MCF 10A (cell line): ENCODE measurements at places on chromosomes 6 and 20.

DNA sequence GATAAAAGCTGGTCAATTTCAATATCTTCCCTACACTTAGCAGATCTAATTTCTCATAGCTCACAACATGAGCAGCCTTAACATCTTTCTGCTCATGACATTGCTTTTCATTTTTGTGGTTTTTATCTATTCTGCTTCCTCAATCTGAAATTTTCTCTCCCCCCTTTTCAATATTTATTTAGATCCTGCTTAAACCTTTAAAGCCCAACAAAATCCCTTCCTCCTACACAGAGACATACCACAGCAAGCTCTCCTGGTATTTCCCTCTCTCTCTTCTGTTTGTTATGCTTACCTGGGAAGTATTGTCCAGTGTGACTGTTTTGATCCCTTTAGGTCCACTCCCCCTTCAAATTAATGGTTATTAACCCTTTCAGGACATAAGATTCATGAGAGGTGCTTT, 582.5 kb downstream of the RFPL4B start:
- no peak for DNase-seq

GRCh38 chr20:48209102-48209501, 423.8 kb upstream of the SULF2 start:
- DNase-seq: no peak

GRCh38 chr6:146543940-146544615, 445 bp downstream of the RAB32 start:
- DNase-seq: peak; percentile 51

- no peak for DNase-seq
Measured at GRCh38 chr6:14031516-14031915, 86.1 kb upstream of the CD83 start.

- no peak for DNase-seq
Measured at GRCh38 chr6:43146261-43146660, 24.8 kb upstream of the SRF start.

DNA sequence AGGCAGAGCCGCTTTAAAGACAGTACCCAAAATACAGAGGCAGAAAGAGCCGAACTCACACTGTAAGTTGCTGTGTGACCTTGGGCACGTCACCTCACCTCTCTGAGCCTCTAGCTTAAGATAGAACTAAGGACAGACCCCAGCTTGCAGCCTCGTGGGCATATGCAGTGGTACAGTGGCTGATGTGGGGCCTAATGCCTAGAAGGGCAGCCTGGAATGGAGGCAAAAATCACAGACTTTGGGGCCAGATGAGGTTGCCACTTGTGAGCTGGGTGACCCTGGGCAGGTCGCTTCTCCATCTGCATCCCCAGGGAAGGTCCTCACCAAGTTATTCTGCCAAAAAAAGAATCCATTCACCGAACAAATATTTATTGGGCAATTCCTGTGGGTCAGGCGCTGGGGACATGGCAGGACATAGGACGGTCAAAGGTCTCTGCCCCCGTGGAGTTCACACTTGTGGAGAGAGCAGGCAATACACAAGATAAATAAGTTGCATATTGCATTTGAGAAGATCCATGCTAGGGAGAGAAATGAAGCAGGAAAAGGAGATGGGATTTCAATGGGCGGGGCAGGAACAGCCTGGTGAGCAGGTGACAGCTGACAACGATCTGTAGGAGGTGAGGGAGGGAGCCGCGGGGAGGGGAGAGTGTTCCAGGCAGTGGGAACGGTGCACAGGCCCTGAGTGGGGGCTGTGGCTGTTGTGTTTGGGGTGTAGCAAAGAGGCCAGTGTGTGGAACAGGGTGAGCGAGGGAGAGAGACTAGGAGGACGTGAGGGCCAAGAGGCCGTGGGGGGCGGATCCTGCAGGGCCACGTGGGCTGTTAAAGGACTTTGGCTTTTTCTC, 115.2 kb downstream of the CEBPB start:
- DNase-seq: peak; percentile 62

GRCh38 chr6:108114841-108115597, 40.5 kb upstream of the OSTM1 start:
- no peak for DNase-seq

DNA sequence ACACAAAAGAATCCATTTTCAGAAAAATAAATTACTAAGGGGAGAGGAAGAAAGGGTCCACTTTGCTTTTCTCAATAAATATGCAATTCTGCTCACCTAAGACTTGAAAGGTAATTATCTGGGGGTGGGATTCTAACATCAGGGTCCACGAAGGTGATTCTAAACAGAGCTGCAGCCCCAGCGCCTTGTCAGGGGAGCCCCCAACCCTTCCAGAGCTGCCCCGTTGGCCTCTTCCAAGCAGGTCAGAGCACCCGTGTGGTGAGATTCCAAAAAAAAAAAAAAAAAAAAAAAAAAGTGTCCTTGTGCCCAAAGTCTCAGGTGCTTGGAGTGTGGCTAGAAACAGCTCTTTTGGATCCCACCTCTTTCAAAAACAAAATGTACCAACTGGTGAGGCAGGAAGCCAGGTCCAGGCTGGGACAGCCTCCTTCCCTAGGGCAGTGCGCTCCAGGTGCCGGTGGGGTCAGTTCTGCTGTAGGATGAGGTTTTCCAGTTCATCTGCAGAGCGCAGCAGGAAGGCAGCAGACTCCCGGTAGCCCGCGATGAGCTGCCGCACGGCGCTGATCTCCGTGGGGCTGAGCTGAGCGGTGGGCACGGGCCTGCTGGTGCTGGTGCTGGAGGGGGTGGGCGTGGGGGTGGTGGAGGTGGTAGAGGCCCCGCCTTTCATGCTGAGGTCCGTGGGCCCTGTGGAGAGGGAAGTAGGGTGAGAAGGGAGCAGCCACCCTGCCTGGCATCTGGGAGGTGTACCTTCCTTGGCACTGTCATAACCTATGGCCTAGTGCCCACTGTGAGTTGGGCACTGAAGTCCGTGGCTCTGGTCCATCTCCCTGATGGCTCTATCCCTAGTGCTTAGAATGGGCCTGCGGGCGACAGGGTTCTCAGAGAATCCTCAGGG, 89.3 kb downstream of the ASXL1 start:
- DNase-seq: no peak

DNA sequence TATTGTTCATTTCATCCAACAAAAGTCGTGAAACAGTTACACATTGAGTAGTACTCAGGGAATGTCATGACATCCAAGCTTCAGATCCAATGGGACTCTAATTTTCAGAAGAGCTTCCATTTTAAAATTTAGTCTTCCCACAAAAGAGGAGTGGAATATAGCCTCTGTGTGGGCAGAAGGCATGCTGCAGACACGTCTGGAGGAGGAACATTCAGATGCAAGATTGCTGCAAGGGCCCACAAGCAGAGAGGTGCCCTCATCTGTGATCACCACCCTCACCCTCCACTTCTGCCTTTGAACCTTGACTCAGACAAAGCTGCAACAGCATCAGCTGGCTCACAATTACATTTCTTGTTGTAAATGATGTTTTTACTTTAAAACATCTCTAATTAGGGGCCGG, 29.9 kb downstream of the NRN1 start:
- no peak for DNase-seq

DNA sequence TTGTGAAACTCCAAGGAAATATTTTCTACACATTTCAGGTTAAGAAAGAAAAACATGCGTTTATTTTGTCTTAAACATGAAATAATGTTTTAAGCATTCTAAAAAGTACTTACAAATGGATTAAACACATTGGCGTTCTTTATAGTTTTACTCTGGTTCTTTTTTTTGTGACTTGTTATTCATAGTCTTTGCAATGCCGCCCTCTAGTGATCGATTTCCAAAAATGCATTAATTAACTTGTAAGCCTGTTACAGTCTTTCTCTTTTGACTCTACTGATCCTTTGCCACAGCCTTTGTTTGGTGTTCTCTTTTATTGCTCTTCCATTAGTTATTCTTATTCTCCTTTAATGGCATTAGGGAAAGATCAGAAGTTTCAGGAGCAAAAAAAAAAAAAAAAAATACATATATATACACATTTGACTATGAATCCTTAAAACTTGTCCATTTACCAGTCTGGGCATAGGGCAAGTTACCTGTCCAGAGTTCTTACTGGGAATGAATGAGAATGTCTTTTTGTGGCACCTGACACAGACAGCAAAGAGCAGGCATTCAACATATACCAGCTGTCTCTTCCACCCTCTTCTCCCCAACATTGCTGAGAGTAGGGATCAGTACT, 59.9 kb downstream of the MACROD2 start:
- peak; percentile 79 for DNase-seq

- peak; percentile 88 for DNase-seq
Measured at GRCh38 chr6:82951389-82951788, 114.3 kb downstream of the UBE3D start.

DNA sequence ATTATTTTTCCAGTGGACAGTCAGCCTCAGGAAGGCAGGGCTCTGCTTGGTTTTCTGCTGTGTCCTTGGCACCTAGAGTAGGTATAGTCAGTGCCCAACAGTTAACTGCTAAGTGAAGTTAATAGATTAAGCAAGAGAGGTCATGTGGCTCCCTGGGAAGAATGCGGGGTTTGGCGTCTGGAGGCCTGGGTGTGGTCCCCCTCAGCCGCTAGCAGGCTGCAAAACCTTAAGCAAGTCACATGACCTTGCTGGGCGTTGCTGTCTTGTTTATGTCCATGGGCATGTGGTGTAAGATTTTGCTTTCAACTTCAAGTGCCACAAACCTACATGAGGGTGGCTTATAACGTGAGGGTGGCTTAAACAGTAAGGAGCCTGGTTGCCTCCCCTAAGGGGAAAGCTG, 75.5 kb upstream of the SCP2D1 start:
- DNase-seq: peak; percentile 58

DNA sequence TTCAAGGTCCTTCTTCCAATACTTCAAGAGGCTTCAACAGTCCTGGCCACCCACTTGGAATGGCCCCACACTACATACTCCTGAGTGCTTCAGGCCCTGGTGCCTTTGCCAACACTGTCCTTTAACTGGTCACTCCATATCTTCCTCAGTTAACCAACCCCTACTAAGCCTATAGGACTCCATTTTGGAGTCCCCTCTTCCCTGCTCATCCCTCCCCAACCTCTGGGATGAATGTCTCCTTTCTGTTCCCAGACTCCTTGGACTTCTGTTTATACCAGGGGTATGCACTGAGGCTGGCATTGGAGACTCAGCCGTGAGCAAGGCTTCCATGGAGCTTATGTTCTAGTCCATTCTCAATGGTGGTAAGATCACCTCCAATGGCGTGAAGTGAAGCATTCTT, 33.6 kb downstream of the COX4I2 start:
- no peak for DNase-seq

DNA sequence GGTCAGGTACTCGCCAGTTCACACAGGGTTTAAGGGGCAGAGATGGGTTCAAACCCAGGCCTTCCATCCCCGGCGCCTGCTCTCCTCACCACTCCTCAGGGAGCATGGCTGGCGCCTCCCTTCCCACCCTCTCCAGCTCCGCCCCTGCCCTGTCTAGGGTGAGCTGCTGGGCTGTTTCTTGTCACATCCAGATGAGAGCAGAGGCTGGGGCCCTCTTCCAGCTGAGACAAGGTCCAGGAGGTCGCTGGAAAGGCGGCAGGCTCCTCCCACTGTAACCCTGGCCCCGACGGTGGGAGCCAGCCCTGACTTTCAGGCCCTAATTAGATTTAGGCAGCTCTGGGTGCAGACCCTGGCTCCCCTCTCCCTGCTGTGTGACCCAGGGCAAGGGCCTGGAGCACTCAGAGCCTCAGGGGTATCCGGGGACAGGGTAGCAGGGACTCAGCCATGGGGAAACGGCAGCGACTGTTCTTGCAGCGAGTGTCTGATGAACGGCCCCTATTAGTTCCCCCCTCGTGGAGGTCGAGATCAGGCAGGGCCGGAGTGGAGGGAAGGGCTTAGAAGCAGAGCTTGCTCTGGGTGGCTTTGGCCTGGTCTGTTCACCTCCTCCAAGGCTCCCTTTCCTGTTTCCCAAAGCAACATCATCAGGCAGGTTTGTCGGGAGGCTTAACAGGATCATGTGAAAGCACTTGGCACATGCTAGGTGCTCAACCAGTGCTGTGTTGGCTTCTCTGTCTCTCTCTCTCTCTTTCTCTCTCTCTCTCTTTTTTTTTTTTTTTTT, 33.4 kb downstream of the SNAI1 start:
- no peak for DNase-seq

GRCh38 chr20:23401051-23401450, 20.2 kb downstream of the NAPB start:
- DNase-seq: no peak

DNA sequence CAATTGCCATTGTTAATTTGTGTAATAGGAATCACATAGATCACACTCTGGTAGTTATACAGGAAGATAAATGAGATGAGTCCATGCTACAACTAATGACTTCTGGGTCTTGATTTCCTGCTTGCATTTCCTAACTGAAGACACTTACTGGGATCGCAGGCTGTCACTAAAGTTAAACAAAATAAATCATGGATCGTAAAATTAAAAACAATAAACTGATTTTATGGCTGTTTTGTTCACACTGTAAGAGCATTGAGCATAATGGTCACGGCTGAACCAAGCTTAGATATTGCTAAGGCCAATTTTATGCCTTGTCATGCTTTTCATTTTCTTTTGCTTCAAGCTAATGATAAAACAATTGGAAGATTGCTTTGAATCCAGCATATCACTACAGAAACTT, 332.5 kb upstream of the CITED2 start:
- DNase-seq: no peak

DNA sequence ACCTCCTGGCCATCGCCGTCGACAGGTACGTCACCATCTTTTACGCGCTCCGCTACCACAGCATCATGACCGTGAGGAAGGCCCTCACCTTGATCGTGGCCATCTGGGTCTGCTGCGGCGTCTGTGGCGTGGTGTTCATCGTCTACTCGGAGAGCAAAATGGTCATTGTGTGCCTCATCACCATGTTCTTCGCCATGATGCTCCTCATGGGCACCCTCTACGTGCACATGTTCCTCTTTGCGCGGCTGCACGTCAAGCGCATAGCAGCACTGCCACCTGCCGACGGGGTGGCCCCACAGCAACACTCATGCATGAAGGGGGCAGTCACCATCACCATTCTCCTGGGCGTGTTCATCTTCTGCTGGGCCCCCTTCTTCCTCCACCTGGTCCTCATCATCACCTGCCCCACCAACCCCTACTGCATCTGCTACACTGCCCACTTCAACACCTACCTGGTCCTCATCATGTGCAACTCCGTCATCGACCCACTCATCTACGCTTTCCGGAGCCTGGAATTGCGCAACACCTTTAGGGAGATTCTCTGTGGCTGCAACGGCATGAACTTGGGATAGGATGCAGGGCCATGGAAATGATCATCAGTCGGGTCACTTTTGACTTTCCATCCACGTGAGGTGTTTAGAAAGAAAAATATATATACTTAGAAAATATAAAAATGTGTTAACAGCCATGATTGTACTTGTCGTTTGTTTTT, 868 bp downstream of the MC3R start:
- DNase-seq: peak; percentile 64

DNA sequence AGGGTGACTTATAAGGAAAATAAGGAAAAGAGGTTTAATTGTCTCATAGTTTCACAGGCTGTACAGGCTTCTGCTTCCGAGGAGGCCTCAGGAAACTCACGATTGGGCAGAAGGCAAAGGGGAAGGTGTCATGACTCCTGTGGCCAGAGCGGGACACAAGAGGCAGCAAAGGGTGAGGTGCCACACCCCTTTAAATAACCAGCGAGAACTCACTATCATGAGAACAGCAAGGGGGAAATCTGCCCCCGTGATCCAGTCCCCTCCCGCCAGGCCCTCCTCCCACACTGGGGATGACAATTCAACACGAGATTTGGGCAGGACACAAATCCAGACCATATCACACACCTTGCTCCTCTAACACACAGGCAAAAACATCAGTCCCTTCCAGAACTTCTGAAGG, 254.0 kb downstream of the DLL1 start:
- DNase-seq: no peak
